ENCODE measurements at places on chromosomes 11 and 22.

DNA sequence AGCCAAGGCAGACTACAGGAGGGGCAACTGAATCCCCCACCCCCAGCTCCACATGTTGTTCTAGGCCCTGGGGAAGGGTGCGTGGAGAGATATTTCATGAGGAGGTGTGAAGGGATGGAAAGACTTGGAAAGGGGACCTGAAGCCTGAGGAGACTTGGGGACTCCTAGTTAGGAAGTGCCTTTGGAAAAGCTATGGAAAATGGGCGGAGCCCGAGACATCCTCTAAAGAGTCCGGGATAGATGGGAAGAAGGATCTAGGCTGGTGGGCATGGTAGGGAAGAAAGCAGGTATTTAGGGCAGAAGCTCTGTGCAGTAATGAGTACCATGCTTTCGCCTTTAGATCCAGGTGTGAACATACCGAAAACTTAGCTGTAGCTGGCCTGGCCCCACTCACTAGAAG lies 15.0 kb upstream of the CYP2R1 start:
- DNase-seq, result no peak

GRCh38 chr11:121961321-121961801 lies 154.7 kb downstream of the BLID start:
- no peak for DNase-seq

DNA sequence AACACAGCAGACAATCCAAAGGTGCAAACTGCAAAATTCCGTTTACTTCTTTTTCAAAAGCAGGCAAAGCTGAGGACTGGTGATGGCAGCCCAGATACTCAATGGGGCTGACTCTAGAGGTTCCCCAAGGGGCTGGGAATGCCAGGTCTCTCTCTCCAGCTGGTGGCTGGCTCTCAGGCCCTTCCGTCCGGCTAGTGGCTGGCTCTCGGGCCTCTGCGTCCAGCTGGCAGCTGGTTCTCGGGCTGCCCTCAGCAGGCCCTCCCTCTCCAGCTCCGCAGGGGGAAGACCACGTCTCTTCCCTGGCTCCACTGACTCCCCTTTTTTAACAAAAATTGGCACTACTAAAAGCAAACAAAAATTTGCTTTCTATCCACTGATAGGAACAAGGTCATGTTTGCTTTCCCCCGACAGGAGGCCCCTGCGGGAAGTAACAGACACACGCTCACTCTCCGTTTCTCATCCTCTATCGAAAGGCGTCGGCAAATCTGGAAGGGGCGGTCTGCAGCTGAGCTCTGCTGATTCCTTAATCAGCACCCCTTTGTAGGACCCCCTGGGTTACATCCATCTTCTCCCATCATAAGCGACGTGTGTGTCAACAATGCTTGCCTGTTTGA lies 381.4 kb downstream of the BRD1 start:
- DNase-seq, result no peak

GRCh38 chr22:46830841-46831240 lies 68.4 kb downstream of the TBC1D22A start:
- DNase-seq, result no peak

DNA sequence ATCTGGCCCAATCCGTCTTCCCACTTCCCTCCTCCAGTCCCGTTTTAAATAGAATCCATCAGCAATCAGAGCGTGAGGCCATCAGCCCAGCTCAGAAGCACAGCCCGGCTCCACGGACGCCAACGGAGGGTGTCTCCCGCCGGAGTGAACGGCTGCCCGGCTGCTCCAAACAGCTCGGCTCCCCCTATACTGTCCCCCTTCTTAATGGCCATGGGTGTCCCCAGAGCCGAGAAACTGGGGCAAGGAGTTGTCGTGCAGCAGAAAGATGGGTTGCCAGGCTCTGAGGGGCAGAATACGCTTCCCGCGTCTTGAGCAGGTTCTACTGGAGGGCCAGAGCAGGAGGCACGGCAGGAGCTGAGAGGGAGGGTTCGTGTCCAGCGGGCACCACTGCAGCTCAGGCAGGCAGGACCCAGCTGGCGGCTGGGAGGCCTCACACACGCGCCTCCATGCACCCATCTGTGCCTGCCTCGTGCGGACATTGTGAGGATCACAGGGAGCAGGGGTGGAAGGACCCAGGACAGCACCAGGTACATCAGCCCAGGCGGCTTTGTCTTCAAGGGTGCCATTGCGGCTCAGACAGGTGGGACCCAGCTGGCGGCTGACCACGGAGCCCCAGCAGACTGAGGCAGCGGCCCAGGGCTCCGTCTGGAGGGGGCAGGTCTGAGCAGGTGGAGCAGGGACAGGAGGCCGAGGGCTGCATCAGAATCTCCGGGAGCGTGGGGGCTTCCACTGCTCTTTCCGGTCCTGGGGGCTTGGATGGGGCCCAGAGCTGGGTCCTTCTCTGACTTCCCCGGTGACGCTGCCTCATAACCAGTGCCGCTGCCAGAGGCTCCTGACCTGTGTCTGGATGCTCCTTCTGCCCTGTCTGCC lies 882.7 kb downstream of the BRD1 start:
- no peak for DNase-seq

GRCh38 chr11:113401718-113402117 lies 14.1 kb downstream of the ANKK1 start:
- no peak for DNase-seq

Data from OCI-M1 (cell line).